ENCODE measurements at places on chromosomes 7 and 10.
A peak's percentile ranks its signal among the peaks of the same experiment; 100 is the strongest.

GRCh38 chr10:84945791-84946190 lies 617.4 kb downstream of the CCSER2 start:
- H3K27ac ChIP-seq, result no peak overlapping the region
- no peaks in the 10 kb centered on the region for H3K36me3 ChIP-seq
- no peaks in the 10 kb centered on the region for H3K27me3 ChIP-seq
- no peak for DNase-seq
- no peaks in the 10 kb centered on the region for H3K4me1 ChIP-seq

DNA sequence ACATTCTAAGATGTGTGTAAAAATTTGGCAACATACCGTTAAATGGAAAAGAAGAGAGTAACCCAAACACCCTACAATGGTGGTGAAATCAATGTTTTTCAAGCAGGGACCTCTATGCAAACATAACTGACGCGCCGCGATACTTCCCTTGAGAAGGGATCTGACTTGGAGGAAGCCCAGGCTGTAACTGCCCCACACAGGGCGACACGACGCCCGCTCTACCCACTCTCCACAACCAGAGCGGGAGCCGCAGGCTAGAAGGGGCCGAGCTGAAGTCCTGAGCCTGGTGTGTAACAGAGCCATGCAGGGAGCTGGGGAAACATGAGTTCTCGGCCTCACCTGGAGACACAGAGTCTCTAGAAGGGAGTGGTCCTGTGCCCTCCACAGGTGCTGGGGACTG lies 120.2 kb downstream of the FAM53B start:
- H3K36me3 ChIP-seq, result no peaks in the 10 kb centered on the region
- H3K4me1 ChIP-seq, result peaks cover 61% of the 10 kb centered on the region
- H3K4me3 ChIP-seq, result peak overlapping the region; percentile 78
- DNase-seq, result no peak
- peak overlapping the region; percentile 94 for H3K27ac ChIP-seq

DNA sequence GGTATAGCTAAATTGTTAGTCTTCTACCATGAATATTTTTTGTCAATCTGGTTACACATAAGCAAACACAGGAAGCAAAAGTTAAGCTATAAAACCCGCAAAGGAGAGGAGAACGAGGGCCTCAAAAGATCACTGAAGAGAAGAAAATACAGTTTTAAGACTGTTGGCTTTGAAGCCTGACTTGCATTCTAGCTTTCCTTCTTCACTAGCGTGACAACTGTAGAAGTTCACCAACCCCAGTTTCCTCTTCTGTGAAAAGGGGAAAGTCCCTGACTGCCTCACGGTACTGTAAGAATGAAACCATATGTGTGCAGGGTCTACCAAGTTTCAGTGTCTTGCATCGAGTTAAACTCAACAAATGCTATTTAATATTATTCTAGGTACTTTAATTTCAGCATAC lies 7.5 kb upstream of the LRRN3 start:
- H3K27ac ChIP-seq, result peak overlapping the region; percentile 30
- no peaks in the 10 kb centered on the region for H3K36me3 ChIP-seq
- peak; percentile 53 for DNase-seq
- peak overlapping the region; percentile 18 for H3K4me3 ChIP-seq

- no peak overlapping the region for H3K27ac ChIP-seq
- no peak overlapping the region for H3K4me3 ChIP-seq
- DNase-seq, result no peak
- H3K36me3 ChIP-seq, result peaks cover 4% of the 10 kb centered on the region
- no peaks in the 10 kb centered on the region for H3K27me3 ChIP-seq
These were observed 309.9 kb downstream of the GPAM start for GRCh38 chr10:111873621-111874135.

All from naive B cell (primary cell).